ENCODE measurements at places on chromosomes 4 and X. TPM values are rescaled to one million over a fixed set of nuclear protein-coding genes. Genes with fewer than 3 reads are reported as not detected.

DNA sequence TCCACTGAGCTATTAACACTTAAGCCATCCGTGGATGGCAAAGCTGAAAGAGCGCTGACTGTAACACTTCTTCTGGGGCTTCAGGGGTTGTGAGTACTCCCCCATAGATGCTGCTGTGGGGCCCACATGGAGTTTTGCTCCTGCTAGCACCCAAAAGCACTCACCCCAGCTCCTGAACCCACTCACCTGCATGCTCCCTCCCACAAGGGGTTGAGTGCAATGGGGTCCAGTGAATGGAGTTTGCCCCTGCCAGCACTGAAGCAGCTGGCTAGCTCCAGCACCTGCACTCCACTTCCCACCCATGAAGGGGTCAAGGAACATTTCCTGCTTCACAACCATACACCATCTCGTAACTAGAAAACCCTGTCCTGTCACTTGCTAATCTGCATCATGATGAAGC, 78.9 kb downstream of the IL21 start:
- DNase-seq, result no peak

GRCh38 chrX:140672840-140673731, 36.5 kb upstream of the LINC00632 start:
- DNase-seq, result no peak

DNA sequence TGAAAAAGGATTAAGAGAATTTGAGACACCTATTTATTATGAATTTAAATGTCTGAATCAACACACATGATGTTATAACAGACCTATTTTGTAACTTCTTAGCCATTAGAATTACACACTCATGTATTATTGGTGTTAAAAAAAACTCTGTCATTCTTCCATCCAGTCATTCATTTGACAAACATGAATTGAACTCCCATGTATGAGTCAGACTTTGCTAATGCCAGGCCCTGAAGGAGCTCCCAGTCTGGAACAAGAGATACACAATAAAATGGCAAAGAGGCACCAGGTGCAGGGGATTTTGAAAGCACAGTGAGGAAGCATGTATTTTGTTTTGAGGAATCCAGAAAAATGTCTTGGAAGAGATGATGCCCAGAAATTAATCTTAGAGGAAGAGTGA, 87.7 kb upstream of the EFHC2 start:
- DNase-seq, result no peak

- no peak for DNase-seq
Measured at GRCh38 chr4:31844350-31844749, 1124.2 kb downstream of the PCDH7 start.

DNA sequence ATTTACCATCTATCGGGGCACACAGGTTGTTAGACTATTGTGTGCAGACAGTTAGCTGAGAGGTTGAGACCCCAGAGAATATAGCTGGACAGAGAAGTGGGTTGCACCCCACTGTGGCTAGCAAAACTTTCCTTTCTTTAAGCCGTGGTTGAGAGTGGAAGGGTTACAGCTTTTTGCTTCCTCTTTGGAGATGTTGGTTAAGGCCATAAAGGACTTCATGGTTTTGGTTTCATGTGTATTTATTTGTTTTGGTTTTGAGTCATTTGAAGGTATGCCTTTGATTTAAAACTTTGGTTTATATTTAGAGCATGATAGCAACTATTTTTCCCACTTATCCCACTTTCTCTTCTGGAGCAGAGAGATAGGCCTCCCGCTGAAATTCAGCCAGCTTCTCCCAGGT, 274.3 kb upstream of the IL1RAPL1 start:
- no peak for DNase-seq

DNA sequence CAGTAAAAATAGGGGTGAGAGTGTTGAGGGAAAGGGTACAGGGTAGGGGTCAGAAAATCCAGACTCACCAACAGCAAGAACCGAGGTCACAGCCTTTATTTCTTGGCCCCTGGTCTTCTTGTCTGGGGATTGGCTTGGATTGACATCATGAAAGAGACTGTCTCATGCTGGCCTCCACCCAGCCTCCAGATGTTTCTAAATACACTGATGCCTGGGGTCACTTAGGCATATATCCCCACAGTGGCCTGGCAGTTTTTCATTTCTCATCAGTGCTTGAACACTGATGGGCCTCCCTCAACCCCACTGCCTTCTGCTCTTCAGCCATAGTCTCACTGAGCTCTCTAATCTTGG, 173.9 kb downstream of the RTL9 start:
- DNase-seq, result peak; percentile 55

DNA sequence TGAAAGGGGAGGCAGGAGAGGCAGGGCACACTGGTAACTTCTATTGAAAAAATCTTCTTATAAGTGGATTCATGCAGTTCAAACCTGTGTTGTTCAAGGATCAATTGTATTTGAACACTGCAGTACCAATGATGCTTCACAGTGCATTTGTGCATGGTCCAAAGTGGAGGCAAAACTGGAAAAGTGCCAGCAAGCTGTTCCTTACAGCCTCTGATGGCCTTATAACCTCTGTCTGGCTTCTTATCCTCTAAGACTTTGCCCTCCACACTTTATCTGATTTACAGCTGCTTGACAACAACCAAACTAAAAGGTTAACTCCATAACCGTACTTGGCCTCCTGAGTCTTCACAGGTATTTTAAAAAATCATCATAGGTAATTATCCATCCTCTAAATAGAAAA, 40.4 kb downstream of the MAGEB17 start:
- no peak for DNase-seq

DNA sequence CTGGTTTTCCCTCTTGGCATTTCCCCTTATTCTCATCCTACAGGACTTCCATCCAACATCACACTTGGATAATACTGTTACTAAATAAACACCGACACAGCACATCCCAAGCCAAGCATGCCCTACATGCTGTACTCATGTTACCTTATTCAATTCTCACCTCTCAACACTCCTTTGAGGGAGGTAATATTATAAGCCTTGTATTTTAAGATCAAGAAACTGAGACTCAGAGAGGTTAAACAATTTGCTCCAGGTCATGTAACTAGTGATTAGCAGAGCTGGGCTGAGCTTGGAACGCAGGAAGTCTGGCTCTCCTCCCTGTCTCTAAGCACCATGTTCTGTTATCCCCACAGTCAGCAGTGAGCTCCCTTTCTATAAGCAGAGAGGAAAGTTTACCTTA, 333.6 kb upstream of the IGFBP7 start:
- no peak for DNase-seq

TRIM60 gene
- not detected for polyA plus RNA-seq

CT55 gene
- polyA plus RNA-seq, result not detected

MTNR1A gene
- polyA plus RNA-seq, result not detected

GSX2 gene
- polyA plus RNA-seq, result not detected

MBNL3 gene
- 11.4 TPM for polyA plus RNA-seq

FDCSP gene
- not detected for polyA plus RNA-seq
